Thyroid gland (tissue), 4 donors: ENCODE measurements at places on chromosomes 1 and 21. TPM values are rescaled to one million over a fixed set of nuclear protein-coding genes. Genes with fewer than 3 reads are reported as not detected.

DNA sequence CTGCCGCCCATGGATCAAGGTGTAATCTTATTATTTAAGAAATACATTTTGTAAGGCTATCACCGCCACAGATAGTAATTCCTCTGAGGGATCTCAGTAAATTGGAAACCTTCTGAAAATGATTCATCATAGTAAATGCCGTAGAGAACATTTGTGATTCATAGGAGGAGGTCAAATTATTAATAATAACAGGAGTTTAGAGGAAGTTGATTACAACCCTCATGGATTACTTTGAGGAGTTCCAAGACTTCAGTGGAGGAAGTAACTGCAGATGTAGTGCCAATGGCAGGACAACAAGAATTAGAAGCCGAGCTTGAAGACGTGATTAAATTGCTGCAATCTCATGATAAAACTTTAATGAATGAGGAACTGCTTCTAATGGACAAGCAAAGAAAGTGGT lies 280.1 kb downstream of the PTPRC start:
- no peak for DNase-seq

AKT3 gene
- 59.3 TPM for total RNA-seq

PLA2G2C gene
- not detected for total RNA-seq

- no peak for DNase-seq
These were observed 15.4 kb downstream of the CEP350 start for GRCh38 chr1:179969962-179970361.

CD52 gene
- 3.0 TPM for total RNA-seq

DNA sequence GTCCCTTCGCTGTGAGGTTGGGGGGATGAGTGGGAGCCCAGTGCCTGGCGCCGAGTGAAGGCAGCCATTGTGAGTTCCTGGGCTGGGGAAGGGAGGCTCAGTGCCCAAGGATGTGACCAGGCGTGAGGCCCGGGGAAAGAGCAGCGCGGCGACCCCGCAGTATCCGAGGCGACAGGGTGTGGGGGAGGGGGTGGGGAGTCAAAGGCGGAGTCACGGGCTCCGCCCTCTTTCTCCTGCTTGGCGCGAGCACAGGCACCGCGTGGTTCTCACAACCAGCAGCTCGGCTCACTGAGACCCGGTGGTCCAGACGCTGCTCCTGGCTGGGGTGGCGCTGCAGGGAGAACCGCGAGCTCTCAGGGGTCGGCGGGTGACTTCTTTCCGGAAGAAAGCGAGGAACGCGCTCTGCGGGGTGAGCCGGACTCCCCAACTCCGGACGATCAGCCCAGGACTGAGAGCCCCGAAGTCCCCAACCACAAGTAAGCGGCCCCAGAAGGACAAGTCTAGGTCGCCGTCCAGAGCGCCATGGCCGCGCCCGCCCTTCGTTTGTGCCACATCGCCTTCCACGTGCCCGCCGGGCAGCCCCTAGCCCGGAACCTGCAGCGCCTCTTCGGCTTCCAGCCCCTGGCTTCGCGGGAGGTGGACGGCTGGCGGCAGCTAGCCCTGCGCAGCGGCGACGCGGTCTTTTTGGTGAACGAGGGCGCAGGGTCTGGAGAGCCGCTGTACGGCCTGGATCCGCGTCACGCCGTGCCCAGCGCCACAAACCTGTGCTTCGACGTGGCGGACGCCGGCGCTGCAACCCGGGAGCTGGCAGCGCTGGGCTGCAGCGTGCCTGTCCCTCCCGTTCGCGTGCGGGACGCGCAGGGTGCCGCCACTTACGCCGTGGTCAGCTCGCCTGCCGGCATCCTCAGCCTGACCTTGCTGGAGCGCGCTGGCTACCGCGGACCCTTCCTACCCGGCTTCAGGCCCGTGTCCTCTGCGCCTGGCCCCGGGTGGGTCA lies at the start of gene HPDL:
Gene HPDL (plus strand): TSS at position 269 of the 997 bp plus-strand sequence. CDS start 254 bp downstream, at position 523.
- peak; percentile 76 for DNase-seq

DNA sequence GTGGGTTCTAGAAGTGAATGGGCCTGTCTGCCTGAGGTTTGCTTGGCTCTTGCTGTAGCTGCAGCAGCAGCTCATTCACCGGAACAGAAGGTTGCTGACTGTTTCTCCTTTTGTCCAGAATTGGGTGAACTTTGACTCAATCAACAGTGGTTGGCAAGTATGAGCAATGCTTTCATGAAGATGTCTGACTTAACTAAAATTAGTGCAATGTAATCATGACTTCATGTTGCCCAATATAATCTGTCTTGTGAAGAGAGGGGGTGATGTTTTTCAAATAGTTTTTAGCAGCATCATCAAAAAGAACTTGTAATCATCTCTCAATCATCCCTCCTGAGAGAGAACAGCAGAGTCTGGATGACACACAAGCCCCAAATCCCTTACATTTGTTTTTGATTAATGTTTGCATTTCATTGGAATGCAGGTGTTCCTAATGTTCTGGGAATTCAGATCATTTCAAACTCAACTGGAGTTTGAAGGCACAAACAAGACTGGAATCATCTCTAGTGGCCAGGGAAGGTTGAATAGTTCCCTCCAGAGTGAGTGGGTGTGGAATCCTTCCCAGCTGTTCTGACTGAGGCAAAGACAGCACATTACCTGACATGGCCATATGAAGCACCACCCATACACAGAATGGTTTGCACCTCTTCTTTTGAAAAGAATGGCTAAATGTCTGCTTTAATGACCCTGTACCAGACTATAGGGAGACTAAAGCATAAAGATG lies 82.9 kb downstream of the HLX start:
- no peak for DNase-seq

KIAA1614 gene
- 9.9 TPM for total RNA-seq

GRCh38 chr1:157201767-157202166 lies 63.6 kb upstream of the ETV3 start:
- DNase-seq = no peak

DNA sequence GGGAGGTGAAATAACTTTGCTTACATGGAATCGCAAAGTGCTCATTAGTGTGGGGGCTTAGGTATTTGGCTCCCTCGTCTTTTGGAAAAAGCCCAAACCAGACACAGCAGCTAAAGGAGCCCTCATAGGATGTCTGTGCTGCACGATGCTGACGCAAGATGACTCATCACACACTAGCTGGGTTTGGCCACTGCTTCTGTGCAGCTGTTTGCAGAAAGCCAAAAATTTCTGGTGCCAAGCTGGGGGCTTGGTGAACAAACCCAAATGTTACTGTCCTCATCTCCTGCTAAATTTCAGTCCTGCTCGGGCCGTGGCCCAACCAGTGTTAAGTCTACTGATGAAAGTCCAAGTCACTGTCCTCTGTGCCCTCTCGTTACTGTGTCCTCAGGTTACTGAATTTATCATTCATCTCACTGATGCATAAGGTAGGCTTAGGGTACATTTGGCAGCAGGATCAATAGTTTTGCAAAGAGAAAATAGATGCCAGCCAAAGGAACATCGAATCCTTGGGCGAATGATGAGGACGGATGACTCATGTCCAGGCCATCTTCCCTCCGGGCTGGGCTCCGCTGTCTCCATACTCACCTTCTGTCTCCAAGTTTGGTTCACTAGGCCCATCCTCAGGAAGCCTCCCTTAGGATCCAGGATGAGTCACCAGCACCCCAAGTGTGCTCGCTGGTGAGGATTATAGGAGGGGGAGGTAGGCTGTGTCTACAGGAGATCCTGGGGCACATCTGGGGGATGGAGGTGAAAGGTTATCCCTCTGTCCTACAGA lies 177.7 kb downstream of the ADSS2 start:
- no peak for DNase-seq

DNA sequence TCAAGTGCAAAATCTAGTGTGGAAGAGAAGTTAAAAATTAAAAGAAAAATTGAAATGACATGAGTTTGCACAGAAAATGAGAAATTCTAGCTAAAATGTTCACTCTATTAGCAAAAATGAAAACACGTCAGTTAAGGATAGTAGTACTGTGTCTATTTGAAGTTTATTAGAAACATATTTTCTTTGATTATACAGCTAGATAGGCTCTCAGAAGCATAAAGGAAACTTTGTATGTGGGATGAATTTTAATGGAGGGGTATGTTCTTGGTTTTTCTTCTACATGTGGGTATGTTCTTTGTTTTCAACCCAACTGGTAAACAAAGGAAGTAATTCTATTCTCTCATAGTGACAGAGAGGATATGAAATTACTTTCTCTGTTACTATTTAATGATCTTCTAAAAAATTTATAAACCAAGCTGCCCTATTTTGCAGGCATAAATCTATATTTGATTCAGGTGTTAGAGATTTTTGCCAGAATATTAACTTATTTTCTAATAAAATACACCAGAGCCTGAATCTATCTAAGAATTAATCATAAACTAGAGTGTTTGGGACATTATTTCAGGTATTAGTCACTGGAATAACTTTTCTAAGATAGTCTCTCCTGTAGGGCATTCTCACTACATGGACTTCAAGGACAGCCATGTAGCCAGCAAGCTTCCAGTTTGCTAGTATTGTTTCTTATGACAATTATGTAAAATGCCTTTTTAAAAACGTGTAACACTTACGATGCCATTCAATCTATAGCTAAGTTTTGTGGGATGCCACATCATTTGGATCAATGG lies 15.8 kb downstream of the GPSM2 start:
- DNase-seq = no peak

GPR3 gene
- total RNA-seq = 0.79 TPM

PGLYRP4 gene
- not detected for total RNA-seq

DNA sequence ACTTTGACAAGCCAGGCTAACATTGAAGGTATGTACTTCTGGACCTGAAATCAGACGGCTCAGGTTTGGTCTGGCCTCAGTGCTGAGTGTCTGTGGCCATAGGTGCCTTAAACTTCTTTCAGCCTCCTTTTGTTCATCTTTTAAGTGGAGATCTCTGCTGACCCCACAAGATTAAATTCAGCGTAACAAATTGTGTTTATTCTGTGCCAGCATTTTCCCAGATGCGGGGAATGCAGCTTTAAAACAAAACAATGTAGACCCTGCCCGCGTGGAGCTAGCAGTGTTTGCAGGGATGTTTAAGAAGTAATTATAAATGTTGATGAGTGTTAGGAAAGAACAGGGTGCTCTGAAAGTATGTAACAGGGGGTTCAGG lies 923 bp downstream of the CAP1 start:
- no peak for DNase-seq

DNA sequence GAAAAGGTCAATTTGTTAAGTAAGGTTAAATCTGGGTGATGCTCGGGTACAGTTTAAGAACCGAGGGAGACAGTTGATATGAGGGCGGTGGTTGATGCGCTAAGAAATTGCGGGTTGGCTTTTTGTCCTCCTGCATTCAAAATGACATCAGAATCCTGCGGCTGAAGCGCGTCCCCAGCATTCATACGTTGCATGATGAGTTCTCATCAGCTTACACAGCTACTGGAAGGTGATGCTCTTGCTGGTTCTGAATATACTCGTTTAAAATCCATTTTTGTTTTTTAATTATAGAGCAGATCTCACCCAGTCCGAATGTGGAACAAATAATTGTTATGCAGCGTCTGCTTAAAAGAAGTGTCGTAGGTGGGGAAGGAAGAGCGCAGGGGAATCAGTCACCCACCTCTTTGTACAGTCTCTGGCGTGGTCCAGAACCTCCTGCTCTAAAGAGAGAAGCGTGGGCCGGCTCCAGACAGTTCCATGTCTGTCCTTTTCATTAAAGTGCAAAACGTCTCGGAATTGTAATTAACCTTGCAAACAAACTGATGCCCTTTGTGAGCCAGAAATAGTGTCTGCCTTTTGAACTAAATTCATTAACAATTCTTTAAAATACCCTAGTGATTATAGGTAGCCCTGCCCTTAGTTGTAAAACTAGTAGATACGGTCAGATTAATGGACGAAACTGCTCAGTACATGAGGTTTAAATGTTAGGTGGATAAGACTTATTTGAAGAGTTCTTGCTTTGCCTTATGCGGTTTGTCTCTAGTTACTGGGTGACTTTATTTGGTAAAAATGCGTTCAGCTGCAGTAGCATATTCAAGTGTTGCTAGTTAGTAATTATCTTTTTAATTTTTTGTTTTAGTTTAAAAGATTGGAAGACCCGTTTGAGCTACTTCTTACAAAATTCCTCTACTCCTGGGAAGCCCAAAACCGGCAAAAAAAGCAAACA lies 741 bp downstream of the RGS2 start:
- no peak for DNase-seq

TSTD1 gene
- total RNA-seq = 256 TPM

ATP1A2 gene
- total RNA-seq = 1.5 TPM

GRCh38 chr1:47774986-47775834 lies 222.0 kb downstream of the TRABD2B start:
- DNase-seq = no peak

GRCh38 chr1:166089804-166090203 lies 77.0 kb downstream of the FAM78B start:
- DNase-seq = no peak

DNA sequence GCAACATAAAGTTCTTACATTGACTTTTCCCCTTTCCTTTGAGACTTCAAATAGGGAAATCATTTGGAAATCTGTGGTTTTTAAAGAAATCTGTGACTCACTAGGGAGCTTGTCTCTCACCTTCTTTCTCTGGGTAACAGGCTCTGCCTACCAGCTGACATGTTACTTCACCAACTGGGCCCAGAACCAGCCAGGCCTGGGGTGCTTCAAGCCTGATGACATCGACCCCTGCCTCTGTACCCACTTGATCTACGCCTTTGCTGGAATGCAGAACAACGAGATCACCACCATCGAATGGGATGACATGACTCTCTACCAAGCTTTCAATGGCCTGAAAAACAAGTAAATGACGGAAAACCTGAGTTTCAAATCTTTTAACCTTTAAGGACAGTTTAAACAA lies 9.2 kb upstream of the CHIA start:
- DNase-seq = peak; percentile 5

GRCh38 chr1:65921446-65921845 lies 128.8 kb downstream of the PDE4B start:
- DNase-seq = no peak

TMEM54 gene
- 59.0 TPM for total RNA-seq

DNA sequence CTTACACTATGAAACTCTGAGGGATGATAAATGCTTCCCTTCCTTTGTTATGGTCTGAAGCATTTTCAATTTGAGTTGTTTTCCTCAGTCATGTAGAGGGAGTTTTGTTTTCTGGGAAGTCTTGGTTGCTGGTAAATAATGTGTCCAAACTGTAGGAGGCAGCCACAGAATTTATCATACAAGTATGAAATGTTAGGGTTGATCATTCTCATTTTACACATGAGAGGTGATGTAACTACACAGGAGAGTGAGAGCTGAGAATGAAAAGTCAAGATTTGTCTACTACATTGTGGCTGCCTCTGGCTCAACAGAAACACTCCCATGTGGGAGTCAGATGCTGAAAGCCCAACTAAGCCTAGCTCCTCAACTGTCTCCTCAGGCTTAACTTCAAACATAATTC lies 182.5 kb upstream of the SGIP1 start:
- DNase-seq = no peak

CTSS gene
- total RNA-seq = 49.3 TPM

DNA sequence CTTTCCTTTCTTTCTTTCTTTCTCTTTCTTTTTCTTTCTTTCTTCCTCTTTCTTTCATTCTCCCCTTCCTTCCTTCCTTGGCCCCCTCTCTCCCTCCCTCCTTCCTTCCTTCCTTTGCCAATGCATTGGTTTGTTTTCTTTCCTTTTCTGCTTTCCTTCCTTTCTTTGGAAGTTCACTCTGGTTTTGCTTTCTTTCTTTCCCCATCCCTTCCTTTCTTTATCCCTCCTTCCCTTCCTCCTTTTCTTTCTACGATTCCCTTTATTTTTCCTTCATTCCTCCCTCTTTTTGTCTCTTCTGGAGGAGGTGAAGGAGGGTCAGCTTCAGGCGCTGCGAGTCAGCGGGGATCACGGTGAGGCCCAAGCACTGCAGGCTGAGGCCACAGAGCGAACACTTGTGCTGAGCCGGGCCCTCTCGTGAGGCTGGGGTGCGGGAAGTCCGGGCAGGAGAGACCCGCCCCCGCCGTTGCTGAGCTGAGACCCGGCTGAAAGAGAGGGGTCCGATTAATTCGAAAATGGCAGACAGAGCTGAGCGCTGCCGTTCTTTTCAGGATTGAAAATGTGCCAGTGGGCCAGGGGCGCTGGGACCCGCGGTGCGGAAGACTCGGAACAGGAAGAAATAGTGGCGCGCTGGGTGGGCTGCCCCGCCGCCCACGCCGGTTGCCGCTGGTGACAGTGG lies 1.5 kb downstream of the SIM2 start:
- no peak for DNase-seq
